ENCODE measurements at places on chromosomes 6 and 20.

- DNase-seq: no peak
Observed at GRCh38 chr6:23089981-23090380, 520.6 kb downstream of the HDGFL1 start.

DNA sequence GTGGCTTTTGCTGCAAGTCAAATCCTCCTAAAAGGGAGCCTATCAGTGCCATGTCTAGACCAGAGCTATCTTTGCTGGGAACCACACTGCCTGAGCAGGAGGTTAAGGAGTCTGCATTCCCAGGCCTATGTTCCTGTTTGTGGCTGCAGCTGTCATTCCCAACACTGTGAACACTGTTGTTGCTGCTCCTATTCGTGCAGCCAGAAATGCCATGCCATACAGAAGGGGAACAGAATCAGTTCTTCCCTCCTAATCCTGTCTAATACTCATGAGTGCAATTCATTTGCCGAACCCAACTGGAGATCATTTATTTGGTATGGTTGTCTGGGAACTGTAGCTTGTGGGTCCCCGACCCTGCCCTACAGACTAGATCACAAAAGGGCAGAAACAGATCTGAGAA, 406.5 kb upstream of the GJE1 start:
- no peak for DNase-seq

DNA sequence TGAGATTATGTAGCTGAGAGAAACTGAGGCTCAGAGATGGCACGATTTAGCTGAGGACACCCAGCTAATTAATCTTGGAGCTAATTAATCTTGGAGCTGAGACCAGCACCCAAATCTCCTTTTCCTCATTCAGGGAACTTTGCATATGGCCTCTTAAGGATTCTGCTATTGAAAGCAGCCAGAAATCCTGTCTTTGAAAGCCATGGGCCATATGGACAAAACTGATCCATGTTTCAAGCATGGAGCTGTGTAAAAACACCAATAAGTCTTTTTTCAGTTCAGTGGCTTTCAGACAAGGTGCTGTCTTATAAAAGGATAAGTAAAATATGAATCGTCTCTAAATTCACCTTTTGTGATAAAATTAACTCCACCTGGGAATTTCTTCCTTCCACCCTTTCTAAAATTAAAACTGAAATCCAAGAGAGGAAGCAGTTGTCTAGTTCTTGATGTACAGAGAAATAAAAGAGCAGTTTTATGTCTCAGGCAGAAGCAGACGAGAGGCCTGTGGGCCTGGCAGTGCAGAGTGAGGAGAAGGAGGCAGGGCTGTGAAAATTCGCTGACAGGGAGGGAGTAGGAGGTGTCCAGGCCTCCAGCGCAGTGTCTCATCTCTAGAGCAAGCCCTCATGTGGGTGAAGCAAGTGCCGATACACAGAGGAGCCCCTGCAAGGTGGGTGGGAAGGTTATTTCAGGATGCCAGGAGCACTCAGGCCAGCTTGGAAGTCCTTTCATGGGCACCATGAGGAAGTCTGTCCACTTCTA, 266.9 kb downstream of the UST start:
- DNase-seq: no peak

DNA sequence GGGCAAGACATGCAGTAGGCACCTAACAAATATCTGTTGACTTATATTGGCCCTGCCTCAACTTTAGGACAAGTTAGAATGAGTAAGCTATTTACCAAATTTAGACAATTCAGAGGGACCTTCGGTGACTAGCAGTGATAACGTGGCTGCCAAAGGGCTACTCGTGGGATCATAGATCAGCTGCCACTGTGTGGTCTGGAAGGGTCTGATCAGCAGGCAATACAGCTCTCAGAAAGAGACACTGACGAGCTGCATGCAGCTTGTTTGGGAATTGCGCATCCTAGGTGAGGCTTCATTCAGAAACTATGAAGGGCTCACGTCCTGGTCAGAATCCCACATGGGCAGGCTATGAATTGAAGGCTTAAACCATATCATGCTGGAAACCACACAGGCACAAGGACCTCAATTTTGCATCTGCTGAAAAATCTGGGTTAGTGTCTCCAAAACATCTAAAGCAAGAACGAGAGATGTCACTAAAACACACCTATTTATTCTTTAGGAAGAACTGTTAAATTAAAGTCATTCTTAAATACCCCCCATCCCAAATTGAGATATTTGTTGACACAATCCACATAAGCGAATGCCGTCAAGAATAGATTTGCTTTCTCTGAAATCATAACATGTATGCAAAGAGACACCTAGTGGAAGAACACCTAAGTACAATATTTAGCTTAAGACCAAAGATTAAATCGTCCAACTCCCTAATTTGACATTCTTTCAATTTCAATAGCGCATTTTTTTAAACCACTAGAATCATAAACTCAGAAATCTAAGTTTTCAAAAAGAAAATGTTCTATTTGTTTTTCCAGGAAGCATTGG, 79.6 kb downstream of the IPCEF1 start:
- peak; percentile 53 for DNase-seq

DNA sequence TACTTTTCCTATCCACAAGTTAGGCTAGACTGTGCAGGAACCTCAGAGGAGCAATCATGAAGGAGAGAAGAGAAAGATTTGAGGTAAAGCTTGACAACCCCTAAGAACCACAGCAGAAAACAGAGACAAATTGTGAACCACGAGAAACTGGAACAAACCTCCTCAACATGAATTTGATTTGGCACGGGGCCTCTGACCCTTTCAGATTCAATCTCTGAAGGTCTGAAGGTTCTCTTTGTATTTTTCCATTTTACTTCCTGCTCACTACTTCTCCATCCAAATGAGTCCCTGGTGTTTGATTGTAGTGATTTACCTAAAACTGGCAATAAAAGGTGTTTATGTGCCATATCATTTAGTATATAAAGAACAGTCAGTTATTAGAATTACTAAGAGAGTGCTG, 126.1 kb upstream of the STXBP5 start:
- no peak for DNase-seq

DNA sequence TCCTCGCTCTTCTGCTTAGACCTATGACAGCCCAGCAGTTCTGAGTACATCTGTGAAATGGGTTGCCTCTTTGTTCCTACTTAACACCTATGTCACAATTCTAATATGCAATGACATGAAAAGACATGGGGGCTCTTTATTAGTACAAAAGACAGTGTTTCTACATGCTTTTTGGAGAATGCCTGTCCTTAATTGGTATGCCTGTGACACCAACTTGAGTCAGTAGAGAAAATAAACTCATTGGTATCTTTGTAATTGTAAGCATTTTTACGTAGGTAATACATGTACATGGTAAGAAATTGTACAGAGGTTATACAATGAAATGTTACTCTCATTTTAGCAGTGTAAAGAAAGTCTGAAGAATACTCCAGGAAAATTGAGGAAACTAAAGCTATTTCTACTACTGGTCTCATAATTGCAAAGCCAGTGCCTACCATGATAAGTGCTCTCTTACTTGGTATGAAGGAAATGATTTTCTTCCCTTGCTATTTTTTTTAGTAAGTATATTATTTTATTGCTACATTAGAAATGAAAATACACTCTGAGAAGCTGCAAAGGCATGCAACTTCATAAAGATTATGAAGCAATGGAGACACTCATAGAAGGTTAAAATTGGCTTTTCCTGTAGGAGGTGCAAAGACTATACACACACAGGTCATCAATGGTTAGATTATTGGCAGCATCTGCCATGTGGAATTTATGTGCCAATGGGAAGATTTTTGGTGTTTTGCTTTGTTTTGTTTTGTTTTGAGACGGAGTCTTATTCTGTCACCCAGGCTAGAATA, 4.9 kb upstream of the EEF1A1 start:
- no peak for DNase-seq

DNA sequence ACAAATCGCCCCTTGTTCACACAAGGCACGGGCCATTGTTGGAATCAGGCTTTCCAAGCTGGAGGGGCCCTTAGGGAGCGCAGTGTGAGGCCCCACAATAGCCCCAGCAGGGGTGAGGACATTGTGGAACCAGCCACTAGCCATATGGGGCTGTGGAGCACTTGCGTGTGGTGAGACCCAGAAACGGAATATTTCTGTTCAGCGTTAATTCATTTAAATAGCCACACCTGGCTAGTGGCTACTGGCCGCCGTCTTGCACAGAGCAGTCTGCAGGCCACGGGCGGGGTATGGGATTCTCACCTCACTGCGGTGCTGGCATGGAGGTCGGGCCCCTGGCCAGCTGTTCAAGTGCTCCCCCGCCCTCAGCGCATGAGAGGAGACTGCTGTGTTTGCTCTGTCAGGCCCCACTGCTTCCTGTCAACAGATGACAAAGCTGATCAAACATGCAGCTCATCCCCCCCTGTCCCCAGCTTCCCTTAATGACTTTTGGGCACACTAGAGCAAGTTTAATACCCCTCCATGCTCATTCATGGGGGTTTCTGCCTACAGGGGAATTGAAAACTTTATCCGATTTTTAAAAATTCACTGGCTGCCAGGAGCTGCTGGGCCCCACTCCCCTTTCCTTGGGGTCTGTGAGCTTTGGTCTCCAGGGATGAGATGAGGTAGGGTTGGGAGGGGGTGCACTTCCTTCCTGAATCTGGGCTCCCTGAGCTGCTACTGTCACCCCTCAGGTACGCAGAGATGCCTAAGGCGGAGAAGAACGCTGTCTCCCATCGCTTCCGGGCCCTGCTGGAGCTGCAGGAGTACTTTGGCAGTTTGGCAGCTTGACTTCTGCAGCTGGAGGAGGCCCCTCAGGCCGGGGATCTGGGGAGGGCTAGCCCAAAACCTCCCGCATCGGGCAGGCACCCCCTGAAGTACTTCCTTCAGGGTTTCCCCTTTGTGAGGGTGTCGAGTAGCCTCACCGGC, 13.6 kb downstream of the ITPA start:
- no peak for DNase-seq

GRCh38 chr20:23449421-23449820, 3.3 kb downstream of the CST11 start:
- no peak for DNase-seq

DNA sequence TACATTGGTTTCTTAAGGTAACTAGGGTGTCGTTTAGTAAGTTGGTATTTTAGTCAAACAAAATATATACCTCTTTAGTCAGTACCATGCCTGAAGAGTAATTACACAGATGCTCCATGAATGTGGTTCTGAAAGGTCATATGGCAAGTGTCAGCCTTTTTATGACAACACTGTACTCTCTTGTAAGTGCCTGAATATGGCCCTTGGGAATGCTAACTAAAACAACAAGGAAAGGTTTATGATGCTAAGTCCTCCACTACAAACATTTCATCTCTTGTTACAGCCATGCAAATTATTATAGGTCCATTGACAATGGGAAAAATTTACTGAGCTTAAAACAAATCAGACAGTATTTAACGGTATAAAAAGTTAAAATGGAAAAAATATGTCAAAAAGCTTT, 39.0 kb upstream of the SUPT3H start:
- no peak for DNase-seq

DNA sequence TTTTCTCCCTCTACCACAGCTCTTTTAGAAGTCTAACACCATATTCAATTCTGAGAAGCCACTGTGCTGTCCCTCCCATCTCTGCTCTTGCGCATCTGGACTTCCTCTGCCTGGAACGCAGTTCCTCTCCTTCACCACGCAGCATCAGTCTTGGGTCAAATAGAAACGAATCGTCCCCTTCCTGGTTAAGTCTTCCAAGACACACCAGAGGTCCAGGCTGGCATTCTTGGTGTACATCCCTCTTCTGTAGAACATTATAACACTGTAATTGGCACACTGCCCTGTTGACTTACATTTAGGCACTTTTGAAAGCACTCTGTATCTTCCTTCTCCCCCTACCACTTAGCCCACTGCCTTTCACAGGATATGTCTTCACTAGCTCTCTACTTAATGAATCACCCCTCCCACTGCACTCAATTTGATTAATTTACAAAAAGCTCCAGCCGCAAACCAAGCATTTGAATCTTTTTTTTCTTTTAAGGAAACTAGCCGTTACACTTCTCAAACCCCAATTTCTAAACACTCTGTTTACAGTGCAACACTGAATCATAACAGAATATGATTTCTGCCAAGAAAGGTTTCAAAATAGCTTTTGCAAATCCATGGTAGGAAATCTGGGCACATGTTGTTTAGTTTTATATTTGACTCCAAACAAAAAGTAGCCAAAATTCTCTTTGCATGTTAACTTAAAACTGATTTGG, 140.8 kb upstream of the CARMIL1 start:
- DNase-seq: peak; percentile 90

GRCh38 chr20:34988191-34988540, 32.5 kb downstream of the MYH7B start:
- DNase-seq: no peak

DNA sequence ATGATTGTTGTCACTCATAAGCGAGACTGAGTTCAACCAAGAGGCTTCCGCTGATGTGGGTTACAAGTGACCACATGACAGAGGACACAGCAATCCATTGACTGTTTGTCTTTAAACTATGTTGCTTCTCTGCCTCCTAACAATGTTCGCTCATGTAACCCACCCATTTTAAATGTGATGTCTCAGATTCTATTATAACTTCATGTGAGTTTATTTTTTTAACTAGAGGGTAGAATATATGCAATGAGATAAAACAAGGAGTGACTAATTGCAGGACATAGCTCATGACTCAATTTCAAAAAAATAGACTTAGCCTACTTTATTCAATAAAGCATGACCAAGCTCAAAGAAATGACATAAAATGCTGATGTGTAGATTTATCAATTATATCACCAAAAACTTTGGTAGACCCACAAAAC, 119.2 kb upstream of the SASH1 start:
- no peak for DNase-seq

DNA sequence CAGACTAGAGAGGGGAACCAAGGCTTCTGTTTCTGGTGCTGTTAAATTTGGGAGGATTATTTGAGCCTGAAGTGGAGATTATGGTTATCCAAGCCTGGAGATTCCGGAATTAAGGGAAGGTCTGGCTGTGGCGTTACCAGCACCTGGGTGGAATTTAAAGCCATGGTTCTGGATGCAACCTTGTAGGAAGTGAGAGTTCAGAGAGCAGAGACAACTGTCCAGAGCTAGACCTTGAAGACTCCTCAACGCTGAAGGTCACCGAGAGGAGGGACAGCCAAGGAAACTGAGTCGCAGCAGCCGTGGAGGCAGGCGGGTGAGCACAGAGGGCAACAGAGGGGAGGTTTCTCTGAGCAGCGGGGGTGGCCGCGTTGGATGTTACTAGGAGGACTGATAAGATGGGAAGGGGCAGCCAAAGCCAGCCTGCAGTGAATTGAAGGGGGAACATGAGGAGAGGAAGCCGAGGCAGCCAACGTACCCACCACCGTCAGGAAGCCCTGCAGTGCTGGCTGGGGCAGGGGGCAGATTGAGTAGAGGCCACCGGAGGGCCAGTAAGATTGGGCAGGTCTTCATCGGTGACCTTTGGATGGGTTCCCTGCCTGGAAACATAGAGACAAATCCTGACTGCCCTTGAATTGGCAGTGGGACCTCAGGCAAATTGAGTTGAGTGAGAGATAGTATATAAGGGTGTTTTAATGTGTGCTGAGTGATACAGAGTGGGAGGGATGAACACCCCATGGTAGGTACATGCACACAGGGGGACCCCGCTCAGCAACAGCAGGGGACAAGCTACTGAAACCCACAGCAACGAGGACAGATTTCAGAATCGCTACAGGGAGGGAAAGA, 90.3 kb downstream of the SNX5 start:
- no peak for DNase-seq

- peak; percentile 4 for DNase-seq
Observed at GRCh38 chr6:64505312-64505711, 869.7 kb downstream of the PHF3 start.

Measured in hematopoietic multipotent progenitor cell treated with erythropoietin and hydrocortisone succinate and interleukin-3 and kit ligand, for 8 days (in vitro differentiated cells).